Upper lobe of right lung (tissue), 1 donor: ENCODE measurements at places on chromosomes 4 and X. TPM values are rescaled to one million over a fixed set of nuclear protein-coding genes. Genes with fewer than 3 reads are reported as not detected.

The MAMLD1 gene
- 5.0 TPM for total RNA-seq

The MAGEC3 gene
- total RNA-seq: not detected

The SUPT20HL2 gene
- not detected for total RNA-seq

The TLR1 gene
- total RNA-seq: 26.4 TPM

The ZFP92 gene
- 3.4 TPM for total RNA-seq

The SMIM10L2A gene
- total RNA-seq: 2.0 TPM

The HCCS gene
- 19.4 TPM for total RNA-seq

The POLN gene
- total RNA-seq: 2.7 TPM

The MFAP3L gene
- 9.6 TPM for total RNA-seq

The MRPL1 gene
- total RNA-seq: 17.6 TPM

The FGF13 gene
- 3.2 TPM for total RNA-seq

DNA sequence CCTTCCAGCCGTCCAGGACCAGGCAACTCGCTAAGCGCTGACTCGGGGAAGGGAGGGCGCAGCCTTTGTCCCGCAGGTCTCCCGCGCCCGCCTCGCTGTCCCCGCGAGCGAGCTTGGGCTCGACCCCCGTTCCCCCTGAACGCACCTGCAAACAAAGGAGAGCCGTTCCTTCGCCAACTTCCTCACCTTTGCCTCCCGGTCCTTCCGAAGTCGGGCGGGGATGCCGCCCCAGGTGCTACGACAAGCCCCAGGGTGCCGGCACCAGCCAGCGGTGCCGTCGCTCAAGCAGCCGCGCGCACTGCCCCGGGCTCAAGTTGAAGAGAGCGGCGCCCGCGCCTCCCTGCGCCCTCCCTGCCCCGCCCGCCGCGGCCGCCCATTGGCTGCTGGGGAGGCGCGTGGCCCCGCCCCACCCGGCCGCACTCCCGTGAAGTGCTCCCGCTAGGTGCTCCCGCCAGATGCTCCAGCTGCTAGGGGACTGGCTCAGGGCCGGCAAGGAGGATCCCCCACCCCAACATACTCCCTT is 107.1 kb downstream of the NSUN7 start:
- H3K27ac ChIP-seq: no peak overlapping the region
- H3K27me3 ChIP-seq: no peaks in the 10 kb centered on the region
- DNase-seq: peak; percentile 88
- H3K36me3 ChIP-seq: no peaks in the 10 kb centered on the region
- peaks cover 3% of the 10 kb centered on the region for H3K4me1 ChIP-seq
- H3K4me3 ChIP-seq: peak overlapping the region; percentile 43

GRCh38 chrX:3771766-3772165 is 58.3 kb upstream of the PRKX start:
- no peak overlapping the region for H3K4me3 ChIP-seq
- no peak overlapping the region for H3K27ac ChIP-seq
- H3K27me3 ChIP-seq: no peaks in the 10 kb centered on the region

DNA sequence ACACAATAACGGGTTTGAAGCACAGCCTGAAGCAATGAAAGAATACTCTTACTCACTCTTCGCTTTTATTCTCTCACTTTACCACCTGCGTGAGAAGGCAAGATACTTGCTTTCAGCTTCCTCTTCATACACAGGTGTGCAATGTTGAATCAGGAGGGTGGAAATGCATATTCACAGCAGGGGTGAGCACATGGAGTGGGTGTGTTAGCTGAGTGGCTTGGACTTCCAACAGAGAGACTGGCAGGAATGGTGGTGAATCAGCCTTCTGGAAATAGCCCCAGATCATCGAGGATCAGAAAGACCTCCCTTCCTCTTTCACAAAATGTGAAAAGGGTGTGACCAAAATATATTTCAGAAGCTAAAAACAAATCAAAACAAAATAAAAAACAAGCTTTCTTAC is 521.2 kb downstream of the STIM2 start:
- H3K27ac ChIP-seq: no peak overlapping the region
- H3K27me3 ChIP-seq: no peaks in the 10 kb centered on the region
- H3K4me1 ChIP-seq: no peaks in the 10 kb centered on the region
- H3K36me3 ChIP-seq: no peaks in the 10 kb centered on the region
- DNase-seq: no peak
- no peak overlapping the region for H3K4me3 ChIP-seq

DNA sequence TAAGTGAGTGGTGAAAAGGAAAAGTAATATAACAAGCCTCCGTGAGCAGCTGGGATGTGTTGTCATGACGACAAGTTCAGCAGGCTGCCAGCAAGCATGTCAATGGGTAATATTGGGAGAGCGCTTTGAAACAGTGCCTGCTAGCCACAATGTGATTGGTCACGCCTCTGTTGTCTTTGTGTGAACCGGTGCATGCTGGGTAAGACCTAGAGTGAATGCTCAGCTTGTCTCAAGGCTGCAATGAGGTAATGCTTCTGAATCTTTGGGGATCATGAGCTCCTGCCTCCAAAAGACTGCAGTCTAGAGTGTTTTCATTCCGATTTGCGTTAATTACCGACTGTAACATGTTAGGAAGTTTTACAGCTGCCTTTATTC is 54.9 kb downstream of the STOX2 start:
- H3K4me1 ChIP-seq: no peaks in the 10 kb centered on the region
- no peak for DNase-seq
- H3K36me3 ChIP-seq: no peaks in the 10 kb centered on the region
- H3K4me3 ChIP-seq: no peak overlapping the region
- no peak overlapping the region for H3K27ac ChIP-seq

DNA sequence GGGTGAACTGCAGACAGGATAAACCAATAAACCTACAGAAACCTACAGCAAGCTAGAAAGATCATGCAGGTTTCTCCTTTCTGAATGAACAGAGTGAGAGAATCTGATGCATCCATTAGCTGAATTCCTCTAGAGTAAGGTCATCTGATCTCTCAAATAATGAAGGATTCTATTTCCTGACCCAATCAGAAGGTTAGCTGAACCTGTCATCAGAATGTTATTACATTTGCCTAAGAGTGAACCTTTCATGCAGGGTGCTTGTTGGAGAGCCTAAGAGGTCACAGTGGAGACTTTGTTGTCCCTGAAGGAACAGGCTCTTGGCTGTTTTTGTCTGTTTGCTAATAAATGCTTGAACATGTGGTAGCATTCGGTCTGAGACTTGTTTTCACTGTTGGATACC is 24.0 kb downstream of the MEPE start:
- H3K36me3 ChIP-seq: no peaks in the 10 kb centered on the region
- H3K27ac ChIP-seq: no peak overlapping the region
- no peaks in the 10 kb centered on the region for H3K4me1 ChIP-seq
- no peaks in the 10 kb centered on the region for H3K27me3 ChIP-seq

DNA sequence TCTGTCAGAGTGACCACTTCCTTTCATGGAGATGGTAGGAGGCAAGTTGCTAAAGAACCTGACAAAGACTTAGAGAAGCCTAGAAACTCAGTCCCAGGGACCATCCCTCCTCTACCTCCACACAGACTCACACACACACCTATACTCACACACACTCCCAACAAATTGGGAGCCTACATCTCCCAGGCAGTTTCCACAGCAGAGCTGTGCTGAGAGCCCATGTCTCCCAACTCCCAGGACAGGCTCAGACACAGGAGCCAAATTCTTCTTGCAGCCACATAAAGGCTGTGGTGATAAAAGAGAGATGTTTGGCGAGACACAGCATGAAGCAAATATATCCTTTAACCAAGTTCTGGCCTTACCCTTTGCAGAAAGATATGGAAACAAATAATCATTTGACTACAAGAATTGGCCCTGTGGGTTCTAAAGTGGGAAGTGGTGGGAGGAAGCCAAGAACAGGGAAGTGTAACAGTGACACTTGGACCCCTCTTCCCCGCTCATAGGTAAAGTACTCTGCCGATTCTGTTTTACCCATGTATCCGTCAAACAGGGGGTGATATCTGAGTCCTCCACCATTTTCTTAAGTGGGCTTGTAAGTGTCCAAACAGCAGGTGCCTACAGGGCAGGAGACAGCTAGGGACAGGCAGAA is 11.0 kb upstream of the IDS start:
- no peak overlapping the region for H3K27ac ChIP-seq
- no peaks in the 10 kb centered on the region for H3K4me1 ChIP-seq
- H3K4me3 ChIP-seq: no peak overlapping the region
- no peaks in the 10 kb centered on the region for H3K27me3 ChIP-seq

- no peaks in the 10 kb centered on the region for H3K4me1 ChIP-seq
- H3K27me3 ChIP-seq: no peaks in the 10 kb centered on the region
- DNase-seq: no peak
- H3K4me3 ChIP-seq: no peak overlapping the region
These were observed 44.2 kb upstream of the TMEM131L start for GRCh38 chr4:153421941-153422340.

GRCh38 chr4:105022811-105023667 is 123.6 kb upstream of the TET2 start:
- no peak overlapping the region for H3K4me3 ChIP-seq
- peak; percentile 71 for DNase-seq
- H3K27me3 ChIP-seq: no peaks in the 10 kb centered on the region

DNA sequence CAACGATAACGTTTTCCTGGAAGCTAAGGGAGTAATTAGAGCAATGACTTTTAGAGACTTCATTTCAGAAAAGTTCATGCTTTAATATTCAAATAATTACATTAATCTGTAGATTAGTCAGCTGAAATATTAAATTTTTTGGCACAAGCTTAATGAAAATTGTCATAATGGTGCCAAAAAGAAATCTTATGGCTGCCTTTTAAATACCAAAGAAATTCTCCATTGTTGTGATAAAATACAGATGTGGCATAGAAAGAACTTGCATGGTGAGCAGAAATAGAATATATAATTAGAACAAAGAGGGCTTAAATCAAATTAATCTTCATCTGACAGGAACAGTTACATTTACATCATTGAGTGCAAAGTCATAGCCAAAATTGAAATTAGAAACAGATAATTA is 263.5 kb downstream of the AFF2 start:
- no peak for DNase-seq
- H3K4me1 ChIP-seq: no peaks in the 10 kb centered on the region
- H3K27me3 ChIP-seq: no peaks in the 10 kb centered on the region
- no peak overlapping the region for H3K27ac ChIP-seq

DNA sequence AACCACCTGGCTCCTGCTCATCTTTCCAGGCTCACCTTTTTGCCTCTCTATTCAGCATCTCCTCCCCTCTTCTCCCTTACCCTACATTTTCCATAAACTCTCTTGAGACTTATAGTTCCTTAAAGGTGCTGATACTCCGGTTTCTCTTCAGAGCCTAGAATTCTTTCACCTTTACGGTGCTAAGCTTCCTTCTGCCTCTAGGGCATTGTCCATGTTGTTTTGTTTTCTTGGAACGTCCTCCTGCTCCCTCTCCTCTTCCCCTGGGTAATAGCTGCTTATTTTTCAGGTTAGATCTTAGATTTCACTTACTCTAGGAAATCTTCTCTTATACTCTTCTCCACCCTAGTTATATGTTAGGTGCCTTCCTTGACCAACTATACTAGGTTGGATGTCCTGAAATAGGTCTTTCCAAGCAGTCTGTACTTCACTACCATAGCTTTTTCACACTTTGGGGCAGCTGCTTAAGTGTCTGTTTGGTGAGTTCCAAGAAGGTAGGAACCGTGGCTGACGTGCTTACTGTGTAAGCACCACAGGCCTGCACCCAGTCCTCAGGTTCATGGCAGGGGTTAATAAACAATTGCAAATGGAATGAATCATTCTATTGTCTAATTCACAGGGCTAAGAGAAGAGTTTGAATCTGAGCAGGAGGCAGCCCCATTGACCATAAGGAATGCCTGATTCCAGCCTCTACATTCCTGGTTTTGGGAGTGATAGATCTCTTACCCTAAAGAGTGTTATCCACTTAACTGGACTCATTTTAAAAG is 227.5 kb downstream of the MGST2 start:
- H3K4me3 ChIP-seq: no peak overlapping the region
- H3K27ac ChIP-seq: no peak overlapping the region
- H3K27me3 ChIP-seq: no peaks in the 10 kb centered on the region
- H3K4me1 ChIP-seq: peaks cover 7% of the 10 kb centered on the region
- no peaks in the 10 kb centered on the region for H3K36me3 ChIP-seq
- DNase-seq: no peak

GRCh38 chr4:161428180-161428965 is 735.4 kb downstream of the FSTL5 start:
- DNase-seq: no peak
- H3K36me3 ChIP-seq: no peaks in the 10 kb centered on the region
- no peak overlapping the region for H3K4me3 ChIP-seq
- no peaks in the 10 kb centered on the region for H3K4me1 ChIP-seq

GRCh38 chr4:102624505-102624904 is 123.3 kb downstream of the NFKB1 start:
- DNase-seq: no peak
- H3K4me3 ChIP-seq: no peak overlapping the region
- H3K36me3 ChIP-seq: no peaks in the 10 kb centered on the region
- no peaks in the 10 kb centered on the region for H3K4me1 ChIP-seq
- no peak overlapping the region for H3K27ac ChIP-seq

GRCh38 chr4:23887989-23888388 is 1.9 kb downstream of the PPARGC1A start:
- H3K36me3 ChIP-seq: no peaks in the 10 kb centered on the region
- peaks cover 3% of the 10 kb centered on the region for H3K4me1 ChIP-seq
- no peak for DNase-seq
- H3K4me3 ChIP-seq: peak overlapping the region; percentile 55
- H3K27ac ChIP-seq: peak overlapping the region; percentile 77
- H3K27me3 ChIP-seq: no peaks in the 10 kb centered on the region

- no peaks in the 10 kb centered on the region for H3K27me3 ChIP-seq
- no peak overlapping the region for H3K4me3 ChIP-seq
- no peak for DNase-seq
- peaks cover 8% of the 10 kb centered on the region for H3K4me1 ChIP-seq
These were observed 48.5 kb upstream of the GAB1 start for GRCh38 chr4:143288171-143288570.

DNA sequence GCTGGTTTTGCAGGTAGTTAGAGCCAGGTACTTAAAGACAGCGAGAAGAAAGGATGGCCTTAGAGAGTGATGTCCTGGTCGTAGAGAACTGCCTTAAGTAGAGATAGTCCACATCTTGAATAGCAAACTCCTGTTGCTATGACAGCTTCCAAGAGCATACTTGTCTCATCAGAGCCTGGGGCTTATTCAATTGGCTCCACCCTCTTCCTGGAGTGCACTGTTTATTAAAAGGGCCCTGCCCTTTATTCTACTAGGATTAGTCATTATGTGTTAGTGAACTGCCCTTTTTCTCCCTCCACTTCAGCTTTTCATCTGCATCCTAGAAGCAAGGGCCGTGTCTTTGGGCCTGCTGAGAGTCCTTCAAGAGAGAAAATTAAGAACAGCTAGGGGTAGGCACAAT is 94.5 kb upstream of the EOLA2 start:
- H3K27ac ChIP-seq: no peak overlapping the region
- no peaks in the 10 kb centered on the region for H3K36me3 ChIP-seq
- no peak overlapping the region for H3K4me3 ChIP-seq
- H3K4me1 ChIP-seq: no peaks in the 10 kb centered on the region
- no peak for DNase-seq
